ENCODE measurements at places on chromosomes 7 and 10.

GRCh38 chr10:74056050-74056818 is 58.3 kb downstream of the VCL start:
- DNase-seq, result no peak

DNA sequence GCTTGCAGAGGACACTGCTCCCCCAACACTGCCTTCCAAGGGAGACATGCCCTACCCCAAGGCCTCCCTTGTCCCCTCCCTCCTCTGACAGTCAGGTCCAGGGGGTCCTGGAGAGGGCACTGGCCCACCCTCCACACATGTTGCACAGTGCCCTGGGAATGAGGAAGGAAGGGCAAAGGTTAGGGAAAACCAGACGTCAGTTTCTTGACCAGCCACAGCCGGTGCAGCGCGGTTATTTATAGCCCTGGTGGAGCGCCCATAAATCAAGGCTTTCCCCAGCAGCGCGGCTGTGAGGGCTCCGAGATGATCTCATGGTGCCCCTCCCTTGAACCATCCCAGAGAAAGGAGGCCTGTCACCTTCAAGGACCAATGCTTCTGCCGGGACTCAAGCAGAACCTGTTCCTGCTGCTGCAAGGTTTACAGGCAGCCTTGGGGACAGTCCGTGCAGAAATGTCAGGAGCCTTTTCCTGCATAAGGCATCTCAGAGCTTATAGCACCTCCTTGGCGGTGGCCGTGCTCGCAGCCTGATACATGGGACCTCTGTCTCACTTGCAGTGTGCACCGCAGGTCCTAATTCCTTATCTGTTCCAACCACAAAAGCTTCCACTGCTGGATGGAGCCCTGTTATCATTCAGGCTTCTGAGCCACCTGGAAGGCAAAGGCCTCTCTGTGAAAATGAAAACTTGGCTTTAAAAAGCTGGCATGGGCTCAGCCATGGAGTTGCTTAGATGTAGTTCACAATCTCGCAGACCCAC is 127.3 kb downstream of the LHPP start:
- DNase-seq, result no peak

DNA sequence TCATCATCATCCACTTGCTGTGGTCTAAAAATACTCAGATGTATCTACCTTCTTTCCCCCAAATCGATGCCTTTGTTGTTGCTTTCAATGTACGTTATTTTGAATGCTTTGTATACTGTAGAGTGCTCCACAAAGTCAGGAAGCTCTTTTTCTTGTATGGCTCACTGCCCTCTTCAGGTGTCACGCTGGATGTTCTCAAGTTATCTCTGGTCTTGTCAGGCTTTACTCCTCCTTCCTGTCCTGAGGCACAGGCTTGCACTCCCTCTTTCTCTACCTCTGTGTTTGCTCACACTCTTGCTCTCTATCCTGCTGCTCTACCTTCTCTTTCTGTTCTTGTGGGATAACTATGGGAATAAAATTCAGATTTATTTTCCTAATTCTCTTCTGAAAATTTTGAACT is 381.3 kb downstream of the NRG3 start:
- no peak for DNase-seq

- no peak for DNase-seq
These were observed 13.3 kb upstream of the FGFR2 start for GRCh38 chr10:121611393-121612159.

DNA sequence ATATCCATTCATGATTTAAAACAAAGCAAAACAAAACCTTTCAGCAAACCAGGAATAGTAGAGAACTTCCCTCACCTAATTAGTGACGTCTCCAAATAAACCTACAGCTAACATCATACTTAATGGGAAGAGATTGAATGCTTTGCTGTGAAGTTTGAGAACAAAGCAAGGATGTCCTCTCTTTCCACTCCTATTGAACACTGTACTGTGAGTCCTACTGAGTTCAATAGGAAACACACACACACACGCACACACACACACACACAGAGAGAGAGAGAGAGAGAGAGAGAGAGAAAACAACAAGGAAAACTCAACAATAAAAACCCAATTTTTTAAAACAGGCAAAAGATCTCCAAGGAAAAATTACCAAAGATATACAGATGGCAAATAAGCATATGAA is 32.3 kb downstream of the PODXL start:
- no peak for DNase-seq

DNA sequence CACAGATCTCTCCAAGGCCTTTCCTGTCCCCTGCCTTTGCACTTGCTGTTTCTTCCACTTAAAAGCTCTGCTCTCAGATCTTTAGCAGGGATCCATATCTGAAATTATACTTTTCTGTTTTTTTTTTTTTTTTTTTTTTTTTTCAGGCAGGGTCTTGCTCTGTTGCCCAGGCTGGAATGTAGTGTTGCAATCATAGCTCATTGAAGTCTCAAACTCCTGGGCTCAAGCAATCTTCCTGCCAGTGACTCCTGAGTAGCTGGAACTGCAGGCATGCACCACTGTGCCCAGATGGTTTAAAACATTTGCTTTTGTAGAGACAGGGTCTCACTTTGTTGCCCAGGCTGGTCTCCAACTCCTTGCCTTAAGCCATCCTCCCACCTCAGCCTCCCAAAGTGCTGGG is 5.0 kb upstream of the TSPAN15 start:
- no peak for DNase-seq

DNA sequence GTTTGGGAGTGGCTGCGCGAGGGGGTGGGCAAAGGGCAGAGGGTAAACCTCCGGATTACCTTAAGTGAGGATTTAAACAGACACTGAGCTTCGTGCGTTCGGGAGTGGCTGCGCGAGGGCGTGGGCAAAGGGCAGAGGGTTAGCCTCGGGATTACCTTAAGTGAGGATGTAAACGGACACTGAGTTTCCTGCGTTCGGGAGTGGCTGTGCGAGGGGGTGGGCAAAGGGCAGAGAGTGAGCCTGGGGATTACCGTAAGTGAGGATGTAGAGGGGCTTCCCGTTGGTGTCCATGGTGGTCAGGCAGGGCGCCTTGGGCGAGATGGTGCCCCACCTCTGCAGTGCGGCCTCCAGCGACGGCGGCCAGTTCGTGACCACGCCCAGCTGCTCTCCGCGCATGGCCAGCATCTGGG is 275.8 kb downstream of the DIP2C start:
- no peak for DNase-seq

DNA sequence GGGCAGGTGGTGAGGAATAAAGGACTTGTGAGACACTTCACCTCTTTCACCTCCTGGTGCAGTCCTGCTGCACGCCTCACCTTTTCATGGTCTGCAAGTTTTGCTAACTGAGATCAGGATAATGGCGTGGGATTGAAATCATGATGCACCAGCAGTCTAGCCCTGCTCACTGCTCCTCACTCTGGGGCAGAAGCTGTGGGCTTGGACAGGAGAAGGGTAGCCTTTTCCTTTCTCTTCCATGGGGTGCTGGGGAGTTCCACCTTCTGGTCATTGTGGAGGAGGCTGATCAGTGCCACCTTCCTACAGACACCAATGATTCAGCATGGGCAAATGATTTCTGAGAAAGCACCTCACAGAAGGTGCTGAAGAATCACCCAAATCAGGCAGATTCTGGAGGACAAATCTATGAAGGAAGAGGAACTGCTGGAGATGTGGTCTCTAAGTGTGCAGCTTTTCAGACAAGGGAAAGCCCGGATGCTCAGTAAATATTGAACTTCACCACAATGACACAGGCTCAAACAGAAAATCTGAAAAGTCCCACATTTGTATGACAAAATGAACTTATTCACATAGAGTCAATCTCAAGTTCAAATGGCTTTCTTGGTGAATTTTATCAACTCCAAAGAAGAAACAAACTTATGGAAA is 19.7 kb downstream of the MBL2 start:
- DNase-seq, result no peak

GRCh38 chr10:80526742-80527141 is 11.0 kb upstream of the SH2D4B start:
- no peak for DNase-seq

DNA sequence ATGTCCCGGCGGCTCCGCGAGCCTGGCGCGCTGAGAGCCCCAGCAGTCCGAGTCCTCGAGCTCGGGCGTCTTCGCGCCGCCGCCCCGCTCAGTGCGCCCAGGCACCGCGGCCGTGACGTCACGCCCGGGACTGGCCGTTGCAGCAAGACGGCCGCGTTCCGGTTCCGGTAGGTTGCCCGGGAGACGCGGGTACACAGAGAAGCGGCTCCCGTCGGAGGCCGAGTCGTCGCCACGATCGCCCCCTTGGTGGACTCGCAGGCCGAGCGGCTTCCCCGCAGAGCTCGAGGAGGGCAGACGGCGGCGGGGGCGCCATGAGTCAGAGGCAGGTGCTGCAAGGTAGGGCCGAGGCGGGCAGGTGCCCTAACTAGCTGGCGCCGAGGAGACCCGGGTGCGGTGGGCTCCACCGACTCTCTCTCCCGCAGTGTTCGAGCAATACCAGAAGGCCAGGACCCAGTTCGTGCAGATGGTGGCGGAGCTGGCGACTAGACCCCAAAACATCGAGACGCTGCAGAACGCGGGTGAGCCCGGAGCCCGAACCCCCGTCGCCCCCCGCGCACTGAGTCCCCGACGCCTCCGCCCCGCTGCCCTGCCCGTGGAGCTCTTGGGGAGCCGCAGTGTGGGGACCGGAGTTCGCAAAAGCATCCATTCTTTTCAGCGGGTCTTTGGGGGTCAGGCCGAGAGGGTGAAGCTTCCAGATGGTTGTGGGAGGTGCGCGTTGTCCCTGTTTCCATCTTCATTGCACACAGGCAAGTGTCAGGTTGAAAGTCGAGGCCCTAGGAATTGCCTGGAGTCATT is at the start of gene SPAG6:
Gene SPAG6, plus strand, starts transcription at position 196 of the 795 bp plus-strand sequence. Its CDS starts 116 bp downstream, at position 312.
- no peak for DNase-seq

DNA sequence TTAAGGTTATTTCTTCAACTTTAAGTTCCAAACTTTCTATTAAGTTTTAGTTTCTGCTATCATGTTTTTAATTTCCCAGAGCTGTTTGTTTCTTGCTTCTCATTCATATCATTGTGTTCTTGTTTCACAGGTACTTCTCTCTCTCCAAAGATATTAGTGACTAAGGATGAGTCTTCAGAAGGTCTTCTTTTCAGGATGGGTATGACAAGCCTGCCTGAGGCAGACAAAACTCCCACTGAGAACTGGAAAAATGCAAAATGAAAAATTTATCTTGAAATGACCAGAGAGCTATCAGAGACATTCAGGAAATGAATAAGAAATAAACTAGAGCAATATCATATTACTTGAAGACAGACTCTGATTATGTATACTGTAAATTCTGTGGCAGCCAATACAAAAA is 110.8 kb upstream of the EGFR start:
- no peak for DNase-seq

All from SJSA1 (cell line).